Stimulated activated CD8-positive, alpha-beta memory T cell treated with anti-CD3 and anti-CD28 coated beads, Interleukin-4, amount 100 ng/mL, for 1 hour (primary cell): ENCODE measurements at places on chromosomes 6 and 20.
A peak's percentile ranks its signal among the peaks of the same experiment; 100 is the strongest.

- no peak for DNase-seq
Observed at GRCh38 chr20:60976139-60976538, 275.9 kb upstream of the CDH4 start.

GRCh38 chr6:51644426-51644825 is 443.0 kb downstream of the PKHD1 start:
- no peak for DNase-seq

DNA sequence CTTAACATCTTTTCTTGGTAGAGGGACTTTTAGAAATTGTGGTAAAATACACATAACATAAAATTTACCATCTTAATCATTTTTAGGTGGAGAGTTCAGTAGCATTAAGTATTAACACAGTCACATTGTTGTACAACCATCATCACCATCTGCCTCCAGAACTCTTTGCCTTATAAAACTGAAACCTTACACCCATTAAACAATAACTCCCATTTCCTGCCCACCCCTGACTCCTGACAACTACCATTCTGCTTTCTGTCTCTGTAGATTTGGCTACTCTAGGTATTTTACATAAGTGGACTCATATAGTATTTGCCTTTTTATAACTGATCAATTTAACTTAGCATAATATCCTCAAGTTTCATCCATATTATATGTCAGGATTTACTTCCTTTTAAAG is 88.7 kb downstream of the ZHX3 start:
- DNase-seq = no peak

DNA sequence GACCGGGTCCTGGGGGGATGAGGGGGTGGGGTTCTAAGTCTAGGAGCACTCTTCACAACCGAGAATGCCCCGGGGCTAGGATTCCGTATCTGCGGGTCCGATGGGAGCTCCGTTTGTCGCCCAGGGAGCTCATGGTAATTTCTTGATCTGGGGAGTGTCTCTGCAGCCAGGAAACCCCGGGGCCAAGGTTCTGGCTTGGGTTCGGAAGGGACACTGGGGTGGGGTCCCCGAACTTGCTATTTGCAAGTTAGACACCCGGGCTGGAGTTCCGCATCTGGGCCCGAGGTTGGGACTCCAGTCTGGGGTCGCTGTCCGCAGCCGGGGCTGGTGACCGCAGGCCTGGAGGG is 397 bp downstream of the PEDS1 start:
- no peak for DNase-seq

- no peak for DNase-seq
Observed at GRCh38 chr20:3760655-3761348, 6.8 kb downstream of the ADISSP start.

DNA sequence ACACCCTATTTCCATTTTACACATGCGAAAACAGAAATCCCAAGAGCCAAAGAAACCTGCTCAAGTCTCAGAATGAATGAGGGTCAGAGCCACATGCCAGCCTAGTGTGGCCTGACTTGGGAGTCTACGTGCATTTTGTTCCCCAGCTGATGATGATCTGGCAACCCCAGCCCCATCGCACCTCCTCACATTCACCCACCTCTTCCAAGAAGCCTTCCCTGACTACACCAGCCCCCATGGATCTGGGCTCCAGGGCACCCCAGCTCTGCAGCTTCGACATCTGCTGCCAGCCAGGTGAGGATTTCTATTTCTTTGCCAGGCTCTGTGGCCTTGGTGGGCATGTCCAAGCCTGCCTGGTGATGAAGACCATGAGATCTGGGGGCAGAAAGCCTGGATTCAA is 41.0 kb downstream of the ANGPT4 start:
- DNase-seq = no peak

GRCh38 chr6:158781692-158782373 is 37.3 kb downstream of the EZR start:
- DNase-seq = no peak

DNA sequence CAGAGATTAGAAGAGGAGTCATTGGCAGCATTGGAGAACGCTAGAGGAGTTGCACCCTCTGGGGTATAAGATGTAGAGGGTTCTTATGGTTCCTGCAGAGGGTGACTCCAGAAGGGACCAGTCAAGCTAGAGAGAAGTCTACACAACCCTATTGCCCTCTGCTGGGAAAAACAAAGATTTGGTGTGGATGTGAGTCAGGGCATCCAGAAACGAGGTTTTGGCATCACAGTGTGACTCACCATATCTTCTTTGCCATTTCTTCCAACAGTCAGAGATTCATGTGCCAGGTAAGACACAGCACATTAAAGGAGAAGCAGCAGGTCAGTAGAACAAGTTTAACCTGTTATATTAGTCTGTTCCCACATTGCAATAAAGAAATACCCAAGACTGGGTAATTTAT is 598.8 kb downstream of the MAFB start:
- no peak for DNase-seq

GRCh38 chr6:75386050-75386770 is 101.6 kb upstream of the TMEM30A start:
- no peak for DNase-seq

- DNase-seq = no peak
Observed at GRCh38 chr6:46128476-46128875, 1.3 kb upstream of the ENPP4 start.

- DNase-seq = no peak
Observed at GRCh38 chr20:32672982-32673851, 524 bp downstream of the C20orf203 start.

GRCh38 chr6:106117579-106117978 is 31.4 kb downstream of the PRDM1 start:
- no peak for DNase-seq

DNA sequence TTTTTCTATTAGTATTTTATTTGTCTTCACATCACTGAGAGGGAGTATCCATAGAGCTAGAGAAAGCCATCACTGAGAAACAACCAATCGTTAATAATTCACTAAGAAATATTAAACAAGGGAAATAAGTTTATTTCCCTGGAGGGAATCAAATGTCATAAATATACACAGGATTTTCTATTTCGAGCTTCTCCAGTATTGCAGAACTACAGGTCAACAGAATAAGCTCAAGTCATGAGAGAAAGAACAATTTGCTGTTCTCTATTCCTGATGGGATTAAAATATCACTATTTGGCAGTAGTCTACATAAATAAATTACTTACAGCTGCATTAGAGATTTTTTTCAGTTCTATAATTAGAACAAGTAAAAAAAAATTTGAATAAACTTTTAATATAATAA is 2.2 kb upstream of the FAM162B start:
- DNase-seq = no peak

- no peak for DNase-seq
Observed at GRCh38 chr6:158358450-158359077, 46.3 kb downstream of the TULP4 start.

- DNase-seq = no peak
Observed at GRCh38 chr6:99195986-99196655, 153.4 kb downstream of the FAXC start.

- no peak for DNase-seq
Observed at GRCh38 chr6:17950095-17950494, 37.3 kb downstream of the KIF13A start.

DNA sequence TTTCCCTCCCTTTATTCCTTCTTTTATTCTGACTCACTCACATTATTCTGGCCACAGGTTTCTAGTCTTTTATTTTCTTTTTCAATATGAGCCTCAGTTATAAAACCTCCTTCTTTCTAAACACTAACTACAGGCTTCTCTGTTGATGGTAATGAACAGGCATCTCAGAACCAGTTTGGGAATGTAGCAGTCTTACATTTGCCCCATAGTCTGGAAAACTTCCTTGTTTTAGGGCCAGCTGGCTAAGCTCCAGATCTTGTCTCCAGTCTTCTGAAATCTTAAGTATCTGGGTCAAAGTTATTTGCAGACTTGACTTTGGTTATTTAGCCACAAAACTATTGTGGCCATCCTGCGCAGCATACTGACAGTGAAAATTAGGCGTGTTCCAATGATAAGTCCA is 97.0 kb upstream of the MAN1A1 start:
- DNase-seq = no peak

GRCh38 chr6:35058358-35058675 is 82.8 kb downstream of the TCP11 start:
- DNase-seq = no peak

DNA sequence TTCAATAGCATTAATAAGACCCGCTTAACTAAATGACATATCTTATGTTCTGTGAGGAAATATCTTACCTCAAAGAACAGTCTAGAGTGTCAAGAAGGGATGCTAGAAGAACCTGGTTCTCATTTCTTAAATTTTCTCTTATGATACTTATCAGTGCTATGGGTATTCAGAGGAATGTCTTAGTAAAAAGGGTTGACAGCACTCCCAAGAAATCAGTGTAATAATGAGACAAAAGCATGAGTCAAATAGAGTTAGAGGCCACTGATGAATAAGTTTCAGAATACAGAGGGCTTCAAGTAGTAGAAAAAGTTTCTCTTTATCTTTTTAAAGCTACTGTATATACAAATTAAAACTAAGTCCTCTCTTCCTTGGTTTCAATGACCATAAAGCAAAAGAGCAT is 242.8 kb downstream of the GJA1 start:
- DNase-seq = no peak

- DNase-seq = no peak
Observed at GRCh38 chr20:46649965-46650542, 1.2 kb downstream of the SLC13A3 start.

GRCh38 chr6:119986934-119987549 is 637.5 kb upstream of the MAN1A1 start:
- no peak for DNase-seq

DNA sequence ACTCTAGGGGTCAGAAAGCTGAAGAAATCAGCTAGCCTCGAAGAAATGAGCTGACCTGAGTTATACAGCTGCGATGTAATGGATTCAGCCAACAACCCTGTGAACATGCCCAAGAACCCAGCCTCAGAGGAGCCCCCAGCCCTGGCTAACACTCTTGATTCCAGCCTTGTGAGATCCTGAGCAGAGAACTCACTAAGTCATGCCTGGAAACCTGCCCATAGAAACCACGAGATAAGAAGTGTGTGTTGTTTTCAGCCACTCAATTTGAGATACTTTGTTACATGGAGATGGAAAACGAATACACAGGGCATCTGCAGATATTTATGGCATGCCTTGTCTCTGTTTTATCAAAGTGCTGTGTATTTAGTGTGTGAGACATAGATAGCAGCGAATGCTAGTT is 265.2 kb downstream of the QKI start:
- no peak for DNase-seq

DNA sequence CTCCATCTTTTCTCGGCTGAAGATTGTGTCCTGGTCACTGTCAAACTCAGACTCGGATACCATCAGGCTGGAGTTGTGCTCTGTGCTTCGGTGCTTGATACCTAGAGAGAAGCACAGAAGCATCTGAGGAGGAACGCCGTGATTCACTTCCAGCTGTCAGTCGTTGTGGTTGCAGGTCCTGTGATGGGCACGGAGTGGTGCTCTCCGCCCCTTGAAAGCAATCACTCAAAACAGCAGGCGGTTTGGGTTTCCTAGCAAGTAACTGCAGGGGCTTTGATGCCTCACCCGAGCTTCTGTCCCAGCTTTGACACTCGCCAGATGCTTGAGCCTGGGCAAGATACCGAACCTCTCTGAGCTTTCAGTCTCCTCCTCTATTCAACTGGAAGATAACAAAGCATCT is 52.5 kb downstream of the ALDH5A1 start:
- peak; percentile 3 for DNase-seq
